NCI-H1105 treated with DMSO at 0.1 percent for 48 hours (cell line): ENCODE measurements at places on chromosomes 4 and X.

GRCh38 chr4:182231496-182231895 is 11.7 kb upstream of the TENM3 start:
- no peak for DNase-seq

DNA sequence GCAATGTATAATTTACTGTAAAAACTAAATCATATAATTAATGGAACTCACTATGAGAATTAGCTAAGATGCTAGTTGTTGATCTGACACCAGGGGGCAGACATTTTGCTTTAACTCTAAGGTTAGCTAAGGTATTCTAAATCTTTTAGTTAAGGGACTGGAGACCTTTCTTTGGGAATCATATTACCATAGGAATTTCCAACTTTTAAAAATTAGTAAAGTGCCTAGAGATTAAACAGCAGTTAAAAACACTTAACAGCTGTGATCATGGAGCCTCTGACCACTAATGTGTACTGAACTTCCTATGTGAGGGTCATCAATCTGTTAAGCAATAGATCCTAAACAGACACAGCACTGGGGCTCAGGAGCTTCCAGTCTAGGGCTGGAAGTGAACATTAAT is 226.6 kb downstream of the NSUN7 start:
- DNase-seq = peak; percentile 35

DNA sequence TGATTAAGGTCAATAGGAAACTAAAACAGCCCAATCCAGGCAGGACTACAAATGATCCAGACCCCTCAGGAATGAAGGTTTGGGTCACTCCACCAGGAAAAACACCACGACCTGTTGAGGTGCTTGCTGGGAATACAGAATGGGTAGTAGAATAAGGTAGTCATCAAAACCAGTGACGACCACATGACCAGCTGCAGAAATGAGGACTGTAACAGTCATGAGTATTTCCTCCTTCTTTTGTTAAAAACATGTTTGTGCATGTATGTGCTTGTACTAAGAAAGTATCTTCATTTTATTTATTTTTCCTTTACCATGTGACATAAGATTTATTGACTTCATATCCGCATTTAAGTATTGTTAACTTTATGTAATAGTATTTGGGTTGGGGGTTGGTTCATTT is 603.5 kb upstream of the NR3C2 start:
- no peak for DNase-seq

- DNase-seq = no peak
Measured at GRCh38 chr4:8703401-8703696, 110.8 kb downstream of the CPZ start.

DNA sequence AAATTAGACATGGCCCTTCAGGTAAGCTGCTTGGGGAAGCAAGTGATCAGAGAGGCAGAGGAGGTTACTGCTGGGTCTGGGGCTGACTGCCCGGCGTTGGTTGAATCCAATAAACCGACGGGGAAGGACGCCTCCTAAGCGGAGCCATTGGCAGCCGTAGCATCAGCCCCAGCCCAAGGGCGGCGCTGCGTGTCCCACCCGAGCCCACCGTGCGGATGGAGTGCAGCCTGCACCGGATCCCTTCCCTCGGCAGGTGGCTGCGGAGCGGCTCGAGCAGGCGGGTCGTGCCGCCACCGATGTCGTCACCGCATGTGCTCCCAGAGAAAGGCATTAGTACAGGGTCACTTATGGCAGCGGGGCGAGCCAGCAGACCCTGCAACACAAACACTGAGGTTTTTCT is 82.1 kb downstream of the ALPK1 start:
- no peak for DNase-seq

DNA sequence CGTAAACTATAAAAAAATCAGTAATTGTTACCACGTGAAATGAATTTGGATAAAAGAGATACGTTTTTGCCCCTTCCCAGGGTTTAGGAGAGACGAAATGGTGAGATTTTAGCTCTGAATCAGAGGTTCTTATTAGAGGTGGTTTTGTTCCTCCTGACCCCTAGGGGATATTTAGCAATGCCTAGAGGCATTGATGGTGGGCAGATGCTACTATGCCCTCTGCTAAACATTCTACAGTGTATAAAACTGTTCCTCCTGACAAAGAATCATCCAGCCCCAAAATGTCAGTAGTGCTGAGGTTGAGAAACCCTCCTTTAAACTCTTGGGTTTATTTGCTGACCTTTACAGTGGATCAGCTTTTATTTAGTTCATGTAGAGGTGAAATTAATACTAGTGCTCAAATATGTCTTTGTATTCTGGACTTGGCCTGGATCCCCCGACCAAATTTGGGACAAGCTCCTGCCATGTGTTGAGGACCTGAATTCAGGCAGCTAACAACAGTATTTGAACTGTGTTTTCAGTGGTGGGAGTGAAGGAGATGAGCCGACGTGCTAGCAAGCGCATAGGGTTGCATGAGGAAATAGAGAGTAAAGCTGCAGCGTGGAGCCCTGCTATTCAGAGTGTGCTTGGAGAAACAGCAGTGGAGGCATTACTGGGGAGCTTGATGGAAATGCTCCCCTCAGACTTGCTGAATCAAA is 126.1 kb downstream of the PTTG2 start:
- DNase-seq = no peak

GRCh38 chrX:136047016-136047642 is 61.9 kb downstream of the SLC9A6 start:
- DNase-seq = no peak

- no peak for DNase-seq
Measured at GRCh38 chr4:57640391-57641100, 530.4 kb upstream of the IGFBP7 start.

DNA sequence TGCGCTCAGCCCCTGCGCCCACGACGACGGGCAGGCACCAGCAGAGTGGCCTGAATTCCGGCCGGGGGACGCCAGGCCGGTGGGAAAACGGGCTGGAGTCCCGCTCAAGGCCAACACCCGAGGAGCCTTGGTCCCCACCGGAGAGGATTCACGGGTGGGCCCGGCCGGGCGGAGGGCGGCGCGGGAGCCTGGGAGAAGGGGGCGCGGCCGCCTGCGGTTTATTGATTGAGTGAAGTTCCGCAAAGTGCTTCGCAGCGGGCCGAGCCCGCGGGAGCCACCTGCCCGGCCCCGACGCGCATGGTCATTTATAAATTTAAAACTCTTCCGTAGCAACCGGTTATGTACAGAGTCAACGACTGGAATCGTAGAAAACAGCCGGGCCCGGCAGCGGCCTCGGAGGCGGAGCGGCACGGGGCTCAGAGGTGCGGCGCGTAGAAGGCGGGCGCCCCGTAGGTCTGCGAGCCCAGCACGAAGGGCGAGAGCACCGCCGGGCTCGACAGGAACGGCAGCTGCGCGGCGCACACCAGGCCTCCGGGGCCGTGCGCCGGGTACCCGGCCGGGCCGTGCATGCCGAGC is 3.6 kb downstream of the NKX1-1 start:
- no peak for DNase-seq

DNA sequence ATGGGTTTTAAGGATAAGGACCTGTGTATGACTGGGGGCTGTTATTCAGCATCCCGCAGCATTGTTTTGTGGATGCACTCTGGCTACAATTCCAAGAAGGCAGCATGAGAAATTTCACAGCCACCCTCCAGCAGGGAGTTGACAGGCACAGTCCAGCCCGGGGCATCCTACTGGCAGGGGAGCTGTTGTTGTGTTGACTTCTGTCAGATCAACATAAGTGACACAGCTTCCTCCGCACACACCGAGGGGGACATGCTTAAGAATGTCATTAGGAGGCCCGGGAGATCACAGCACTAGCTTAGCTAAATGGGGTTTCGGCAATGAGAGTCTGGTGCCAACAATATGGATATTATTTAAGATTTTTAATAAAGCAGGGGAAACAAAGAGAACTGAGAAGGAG is 326.5 kb downstream of the ASMT start:
- no peak for DNase-seq

DNA sequence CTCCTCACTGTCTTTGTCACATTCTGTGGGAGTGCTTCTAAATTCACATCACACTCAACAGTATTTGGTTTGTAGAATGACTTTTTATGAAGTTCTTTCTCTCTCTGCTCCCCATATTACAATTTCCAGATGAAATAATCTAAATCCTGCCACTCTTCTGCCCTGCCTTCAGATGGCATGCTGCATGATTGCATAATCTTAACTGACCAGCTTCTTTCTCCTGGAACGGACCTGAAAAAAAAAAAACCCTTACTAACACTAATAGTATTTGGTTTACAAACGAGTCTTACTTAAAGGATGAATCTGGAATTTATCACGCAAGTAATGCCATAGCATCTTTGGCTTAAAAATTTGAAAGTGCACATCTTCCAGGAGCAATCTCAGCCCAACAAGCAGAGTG is 272.3 kb downstream of the NAF1 start:
- DNase-seq = no peak

DNA sequence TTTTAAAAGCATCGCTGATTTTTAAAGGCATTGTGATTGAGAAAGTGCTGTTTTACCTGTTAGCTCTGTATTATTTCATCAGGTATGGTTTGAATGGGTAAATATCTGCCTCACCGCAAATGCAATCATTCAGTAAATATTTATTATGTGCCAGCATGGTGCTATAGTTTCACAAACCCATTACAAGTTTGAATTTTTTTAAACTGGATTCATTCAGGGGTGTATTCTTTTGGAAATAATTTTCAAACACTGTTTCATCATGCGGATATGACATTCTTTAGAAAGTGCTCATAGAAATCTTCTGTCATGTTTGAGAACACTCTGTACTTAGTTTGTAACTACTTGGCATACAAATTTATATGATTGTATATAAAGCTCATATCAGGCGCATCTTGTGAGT is 37.2 kb downstream of the LIMCH1 start:
- DNase-seq = no peak

DNA sequence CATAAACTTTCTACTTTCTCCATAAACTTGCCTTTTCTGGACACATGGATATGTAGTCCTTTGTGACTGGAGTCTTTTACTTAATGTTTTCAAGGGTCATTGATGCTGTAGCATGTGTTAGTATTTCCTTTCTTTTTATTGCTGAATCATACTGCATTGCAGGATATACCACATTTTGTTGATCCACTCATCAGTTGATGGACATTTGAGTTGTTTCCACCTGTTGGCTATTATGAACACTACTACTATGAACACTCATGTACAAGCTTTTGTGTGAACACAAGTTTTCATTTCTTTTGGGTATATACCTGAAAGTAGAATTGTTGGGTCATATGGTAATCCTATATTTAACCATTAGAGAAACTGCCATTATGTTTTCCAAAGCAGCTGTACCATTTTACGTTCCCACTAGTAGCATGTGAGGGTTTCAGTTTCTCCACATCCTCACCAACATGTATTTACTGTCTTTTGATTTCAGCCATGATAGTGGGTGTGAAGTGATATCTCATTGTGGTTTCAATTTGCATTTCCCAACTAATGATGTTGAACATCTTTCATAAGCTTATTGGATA is 26.3 kb upstream of the GPM6B start:
- no peak for DNase-seq

- no peak for DNase-seq
Measured at GRCh38 chr4:6292376-6293096, 22.9 kb downstream of the WFS1 start.

DNA sequence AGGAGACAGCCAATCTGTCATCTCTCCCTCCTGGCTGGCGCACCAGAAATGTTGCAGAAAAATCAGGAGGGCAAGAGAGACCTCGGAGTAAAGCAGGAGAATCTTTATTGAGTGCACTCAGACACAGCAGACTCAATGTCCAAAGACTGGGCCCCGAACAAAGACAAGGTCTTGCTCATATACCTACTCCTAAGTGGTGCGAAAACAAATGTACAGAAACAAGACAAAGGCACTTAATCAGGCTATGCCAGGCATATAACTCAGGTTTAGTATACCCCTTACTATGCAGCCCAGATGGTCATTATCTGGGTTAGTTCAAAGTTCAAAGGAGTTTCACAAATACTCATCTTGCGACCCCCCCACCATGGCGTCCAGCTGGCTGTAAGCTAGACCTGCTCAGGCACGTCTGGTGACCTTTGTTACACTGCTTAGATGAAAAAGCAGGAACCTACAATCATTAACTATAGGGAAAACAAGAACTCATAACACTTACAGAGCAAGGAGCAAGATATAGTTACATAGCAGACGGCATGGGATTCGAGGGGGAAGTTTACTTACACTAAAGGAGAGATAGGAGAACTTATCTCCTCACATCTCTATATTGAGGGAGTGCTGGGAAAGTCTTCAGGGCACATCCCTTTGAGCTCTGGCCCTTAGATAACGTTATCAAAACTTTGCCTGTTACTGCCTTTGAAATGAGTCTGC is 27.5 kb downstream of the SULT1E1 start:
- DNase-seq = no peak

DNA sequence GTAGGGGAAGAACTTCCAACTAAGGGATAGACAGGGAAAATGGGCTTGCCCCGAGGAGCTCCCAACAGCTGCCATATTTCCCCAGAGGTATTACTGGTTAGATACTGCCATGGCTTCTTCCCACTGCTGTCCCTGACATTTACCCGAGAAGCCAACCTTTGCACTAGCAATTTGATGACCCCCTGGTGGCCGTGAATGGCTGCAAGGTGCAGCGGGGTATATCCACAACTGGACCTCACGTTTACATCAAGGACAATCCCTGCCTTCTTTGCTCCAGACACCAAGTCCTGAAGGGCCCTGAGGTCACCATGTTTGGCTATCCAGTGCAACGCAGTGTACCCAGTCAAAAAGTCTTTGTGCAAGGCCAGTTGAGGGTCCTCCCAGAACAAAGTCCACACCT is 2.3 kb downstream of the SOWAHB start:
- no peak for DNase-seq

DNA sequence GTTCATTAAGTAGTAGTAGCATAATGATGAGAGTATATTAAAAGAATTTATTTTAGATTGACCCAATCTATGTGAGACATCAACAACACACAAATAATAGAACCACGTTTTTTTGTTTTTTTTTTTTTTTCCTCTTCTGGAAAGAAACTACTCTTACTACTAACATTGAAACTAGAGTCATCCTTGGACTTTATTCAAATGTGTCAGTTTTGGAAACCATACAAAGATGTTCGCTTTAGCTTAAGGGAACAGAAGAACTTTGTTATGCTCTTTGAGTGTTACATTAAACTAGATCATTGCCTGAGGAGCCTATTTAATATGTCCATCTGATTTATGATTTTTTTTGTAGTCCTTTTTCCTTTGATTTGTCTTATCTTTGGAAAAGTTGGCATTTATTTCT is 166.7 kb downstream of the RPA4 start:
- DNase-seq = no peak

DNA sequence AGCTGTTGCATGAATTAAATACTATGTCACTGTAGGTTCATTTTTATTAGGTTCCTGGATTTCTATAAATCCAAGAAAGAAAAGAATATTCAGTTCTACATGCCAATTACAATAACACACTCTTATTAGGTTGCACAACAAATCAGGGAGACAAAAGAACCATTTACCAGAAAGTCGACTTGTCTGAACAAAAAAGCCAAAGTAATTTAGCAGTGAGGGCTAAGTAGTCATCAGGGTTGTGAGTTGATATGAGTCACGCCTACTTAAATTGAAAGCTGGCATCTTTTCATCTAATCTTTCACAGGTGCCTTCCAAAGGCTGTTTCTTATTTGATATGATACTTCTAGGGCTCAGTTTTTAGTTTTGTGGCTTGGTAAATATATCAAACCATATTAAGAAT is 25.4 kb upstream of the GNRHR start:
- DNase-seq = peak; percentile 84
